Caudate nucleus (tissue), 63 donors: ENCODE measurements at places on chromosomes 12 and 14.

DNA sequence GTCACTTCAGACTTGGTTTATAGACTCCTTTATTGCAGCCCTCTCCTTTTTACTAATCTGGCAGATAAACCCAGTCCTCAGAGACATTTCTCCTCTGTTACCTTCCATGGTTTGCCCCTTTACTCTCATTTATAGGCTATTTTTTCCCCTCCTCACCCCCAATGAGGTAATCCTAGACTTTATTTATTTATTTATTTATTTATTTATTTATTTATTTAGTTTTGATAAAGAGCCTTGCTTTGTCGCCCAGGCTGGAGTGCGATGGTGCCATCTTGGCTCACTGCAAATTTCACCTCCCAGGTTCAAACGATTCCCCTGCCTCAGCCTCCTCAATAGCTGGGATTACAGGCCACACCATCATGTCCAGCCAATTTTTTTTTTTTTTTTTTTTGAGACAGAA lies 8.4 kb downstream of the FGD4 start:
- no peak for DNase-seq

GRCh38 chr12:18468246-18469075 lies 207.1 kb downstream of the PIK3C2G start:
- DNase-seq: no peak

DNA sequence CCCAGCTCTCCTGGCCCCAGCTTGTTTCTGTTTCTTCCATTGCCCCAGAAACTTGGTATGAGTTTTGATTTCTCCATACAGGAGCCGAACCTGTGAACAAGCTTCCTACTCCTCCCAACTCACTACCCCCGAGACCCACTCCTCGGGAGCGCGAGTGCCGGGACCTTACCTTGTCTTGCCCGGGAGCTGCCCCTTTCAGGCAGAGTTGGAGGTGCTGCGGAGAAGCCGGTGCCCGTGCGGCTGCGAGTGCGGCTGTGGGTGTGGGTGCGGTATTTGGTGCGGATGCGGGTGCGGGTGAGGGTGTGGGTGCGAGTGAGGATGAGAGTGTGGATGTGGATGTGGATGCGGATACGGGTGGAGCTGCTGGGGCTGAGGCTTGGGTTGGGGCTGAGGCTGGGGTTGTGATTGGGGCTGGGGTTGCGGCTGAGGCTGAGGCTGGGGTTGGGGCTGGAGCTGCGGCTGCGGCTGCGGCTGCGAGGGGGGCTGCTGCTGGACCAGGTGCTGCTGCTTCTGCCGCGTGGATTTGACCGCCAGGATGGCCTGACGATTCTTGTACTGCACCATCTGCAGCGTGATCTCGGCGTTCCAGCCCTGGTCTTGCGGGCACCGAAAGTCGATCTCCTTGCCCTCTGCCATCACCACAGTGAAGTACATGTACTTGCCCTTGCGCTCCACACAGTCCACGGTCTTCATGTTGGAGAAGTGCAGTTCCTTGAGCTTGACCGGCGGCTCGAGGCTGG lies 1.1 kb downstream of the PHLDA1 start:
- peak; percentile 30 for DNase-seq

- DNase-seq: no peak
Measured at GRCh38 chr14:30159374-30159773, 231.7 kb upstream of the PRKD1 start.

DNA sequence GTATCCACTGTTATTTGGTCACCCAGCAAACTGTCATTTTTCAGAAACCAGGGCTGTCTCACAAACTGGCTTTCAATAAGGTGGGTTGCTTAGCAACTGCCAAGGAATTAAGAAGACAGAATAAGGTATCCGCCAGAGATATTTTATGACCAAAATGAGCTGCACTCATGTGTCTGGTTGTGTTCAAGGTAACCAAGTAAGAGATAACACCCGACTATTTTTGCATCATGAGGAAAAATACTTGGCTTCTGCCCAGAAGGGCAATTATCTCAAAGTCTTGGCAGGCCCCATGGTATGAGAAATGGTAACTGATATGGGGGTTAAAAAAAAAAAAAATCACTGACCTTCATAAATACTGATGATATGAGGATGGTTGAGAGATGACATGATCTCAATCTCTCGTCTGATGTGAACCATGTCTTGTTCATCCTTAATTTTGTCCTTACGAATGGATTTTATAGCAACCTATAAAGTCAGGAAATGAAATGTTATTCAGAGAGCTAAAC lies 32.6 kb downstream of the NUAK1 start:
- no peak for DNase-seq

GRCh38 chr12:43261701-43262100 lies 290.3 kb downstream of the ADAMTS20 start:
- no peak for DNase-seq

DNA sequence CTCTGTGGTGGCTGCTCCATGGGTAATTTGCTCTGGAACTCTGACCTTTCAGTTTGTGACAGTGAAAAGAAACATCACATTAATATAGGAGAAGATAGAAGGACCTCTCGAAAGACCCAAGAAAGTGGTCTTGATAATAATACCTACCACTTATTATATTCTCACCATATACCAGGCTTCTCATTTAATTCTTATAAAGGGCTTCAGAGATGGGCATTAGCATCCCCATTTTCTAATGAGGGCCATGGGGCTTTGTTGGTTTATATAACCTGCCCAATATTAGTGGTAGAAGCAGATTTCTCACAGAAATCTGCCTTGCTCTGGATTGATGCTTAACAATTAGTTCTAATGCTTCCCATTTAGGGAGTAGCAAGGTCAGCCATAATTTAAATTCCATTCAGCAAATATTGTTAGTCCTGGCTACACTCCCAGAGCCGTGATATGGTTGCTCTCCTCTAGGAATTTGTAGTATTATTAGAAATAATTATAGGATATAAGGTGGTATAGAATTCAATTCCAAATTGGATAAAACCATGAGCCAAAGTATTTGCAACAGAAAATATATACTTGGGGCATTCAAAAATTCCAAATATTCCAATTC lies 7.4 kb upstream of the AMIGO2 start:
- no peak for DNase-seq

DNA sequence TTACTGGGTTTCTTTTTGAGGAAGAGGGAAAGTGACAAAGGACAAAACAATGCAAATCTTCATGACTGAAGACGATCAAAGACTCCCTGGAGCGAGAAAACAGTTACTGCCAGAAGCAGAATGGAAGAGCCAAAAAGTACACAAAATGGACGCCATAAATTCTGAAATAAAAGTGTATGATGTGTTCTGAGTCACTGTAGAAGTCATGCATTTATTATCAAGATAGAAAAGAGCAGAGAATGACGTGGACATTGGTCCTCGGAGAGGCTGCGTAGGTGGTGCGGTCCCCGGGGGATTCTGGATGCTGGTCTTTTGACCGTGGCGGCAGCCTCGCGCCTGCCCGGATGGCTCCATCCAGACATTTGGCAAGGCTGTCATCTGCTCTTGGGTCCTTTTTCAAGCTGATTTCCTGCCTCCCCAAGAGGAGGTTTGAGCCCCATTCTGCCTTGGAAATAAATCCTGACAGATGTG lies 52.8 kb downstream of the C14orf132 start:
- no peak for DNase-seq

- DNase-seq: no peak
Measured at GRCh38 chr14:58607131-58607951, 30.4 kb upstream of the DACT1 start.

- no peak for DNase-seq
Measured at GRCh38 chr14:75591987-75592575, 13.7 kb downstream of the FLVCR2 start.

DNA sequence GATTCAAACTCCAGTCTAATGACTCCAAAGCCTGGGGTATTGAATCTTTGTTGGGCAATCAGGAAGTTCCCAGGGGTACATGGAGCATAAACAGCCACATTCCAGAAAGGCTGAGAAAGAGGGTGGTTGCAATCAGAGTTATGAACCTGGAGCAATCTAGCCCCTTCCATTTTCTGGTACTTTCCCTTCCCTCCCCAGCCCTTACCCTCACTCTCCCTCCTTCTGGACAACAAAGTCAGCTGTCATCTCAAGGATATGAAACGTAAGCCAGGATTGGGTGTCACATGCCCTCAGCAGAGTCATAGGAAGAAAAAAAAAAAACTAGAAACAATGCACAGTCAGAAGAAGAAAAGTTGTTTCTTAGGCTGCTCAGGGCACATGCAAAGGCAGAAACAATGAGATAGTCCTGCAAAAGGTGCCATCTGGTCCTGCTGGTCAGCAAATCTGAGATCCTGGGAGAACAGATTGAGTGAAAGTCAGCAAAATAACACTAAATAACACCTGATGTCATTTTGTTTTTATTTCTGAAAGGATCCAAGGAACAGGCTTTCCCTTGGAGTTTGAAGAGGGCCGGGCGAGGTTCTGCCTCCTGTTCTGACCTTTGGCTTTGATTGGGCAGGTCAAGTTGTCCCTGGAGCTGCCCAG lies 27.1 kb downstream of the TMEM229B start:
- no peak for DNase-seq

GRCh38 chr14:60616461-60616959 lies 32.8 kb downstream of the SIX1 start:
- DNase-seq: no peak

DNA sequence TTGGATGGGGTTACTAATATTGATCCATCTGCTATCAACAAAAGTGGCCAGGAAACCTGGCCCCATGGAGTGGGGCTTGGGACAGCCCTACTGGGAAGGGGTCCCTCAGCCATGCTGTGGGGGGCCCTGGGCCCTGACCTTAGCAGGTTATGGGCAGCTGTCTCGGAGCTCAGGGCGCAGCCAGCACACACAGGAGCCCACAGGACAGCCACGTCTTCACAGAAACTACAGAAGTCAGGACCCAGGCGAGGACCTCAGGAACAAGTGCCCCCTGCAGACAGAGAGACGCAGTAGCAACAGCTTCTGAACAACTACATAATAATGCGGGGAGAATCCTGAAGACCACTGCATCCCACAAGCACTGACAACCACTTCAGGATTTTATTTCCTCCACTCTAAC lies 11.9 kb upstream of the FKBP11 start:
- DNase-seq: no peak

- no peak for DNase-seq
Measured at GRCh38 chr14:96940009-96940408, 142.8 kb downstream of the VRK1 start.

GRCh38 chr14:70567791-70568190 lies 32.7 kb downstream of the MED6 start:
- no peak for DNase-seq

- no peak for DNase-seq
Measured at GRCh38 chr14:62670526-62670925, 374.7 kb downstream of the KCNH5 start.

- no peak for DNase-seq
Measured at GRCh38 chr12:98194591-98194990, 320.8 kb upstream of the TMPO start.

GRCh38 chr12:59548930-59549329 lies 46.9 kb upstream of the SLC16A7 start:
- no peak for DNase-seq
